Jurkat, Clone E6-1 (cell line): ENCODE measurements at places on chromosomes 12 and 14.
A peak's percentile ranks its signal among the peaks of the same experiment; 100 is the strongest.

GRCh38 chr12:54017878-54018467 lies 9.2 kb downstream of the HOXC8 start:
- DNase-seq, result peak; percentile 95

DNA sequence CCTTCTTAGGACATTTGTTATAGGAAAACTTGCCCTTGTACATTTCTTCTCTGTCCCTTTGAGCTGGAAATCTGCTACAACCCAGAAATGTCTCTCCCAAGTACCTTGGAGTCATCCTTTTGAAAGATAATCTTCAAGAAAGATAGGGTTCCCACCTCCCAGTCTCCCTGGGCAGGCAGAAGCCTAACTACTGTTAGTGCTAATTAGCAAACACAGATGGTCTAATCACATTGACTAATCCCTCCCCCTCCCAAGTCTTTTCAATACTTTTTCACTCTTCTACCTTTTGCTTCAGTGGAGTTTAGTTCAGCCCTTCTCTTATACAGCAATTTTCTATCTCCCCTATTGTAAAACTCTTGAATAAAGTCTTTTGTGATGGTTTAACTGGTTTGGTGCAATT lies 129.8 kb upstream of the PPFIA2 start:
- no peak for DNase-seq

GRCh38 chr14:99792551-99793212 lies 531 bp upstream of the EML1 start:
- no peak for DNase-seq

DNA sequence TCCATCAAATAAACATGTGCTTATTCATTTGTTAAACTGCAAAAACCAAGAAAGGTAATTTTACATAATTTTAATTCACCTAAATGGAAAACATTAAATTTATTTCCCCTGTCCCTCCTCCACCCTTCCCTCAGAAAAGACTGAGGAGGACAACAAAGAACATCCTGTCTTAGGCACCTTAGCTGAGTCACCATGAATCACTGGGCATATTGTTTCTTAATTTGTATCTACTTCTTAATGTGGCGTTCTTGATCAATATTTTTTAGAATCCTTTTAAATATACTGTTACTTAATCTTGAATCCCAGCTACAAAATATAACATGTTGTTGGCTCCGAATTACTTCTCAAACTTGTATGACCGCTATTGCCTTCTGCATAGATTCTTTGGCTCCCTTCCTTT lies 23.5 kb downstream of the SIX6 start:
- DNase-seq, result no peak

GRCh38 chr12:49832836-49833421 lies 4.7 kb upstream of the NCKAP5L start:
- no peak for DNase-seq

GRCh38 chr14:64174922-64175782 lies 119.0 kb downstream of the ESR2 start:
- no peak for DNase-seq

DNA sequence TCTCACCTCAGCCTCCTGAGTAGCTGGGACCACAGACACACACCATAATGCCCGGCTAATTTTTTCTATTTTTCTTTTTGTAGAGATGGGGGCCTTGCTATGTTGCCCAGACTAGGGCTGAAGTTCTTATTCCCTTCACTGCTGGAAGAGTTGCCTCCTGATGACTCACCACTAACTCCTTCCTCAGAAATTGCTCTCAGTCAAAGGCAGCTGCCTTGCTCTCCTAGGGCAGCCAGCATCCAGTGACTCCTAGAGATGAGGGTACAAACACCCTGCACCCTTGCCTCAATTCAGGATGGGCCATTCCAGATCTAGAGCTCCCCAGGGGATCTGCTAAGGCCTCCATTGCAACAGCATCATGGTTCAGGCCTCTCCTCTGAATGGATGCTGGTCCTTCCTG lies 54.0 kb upstream of the RASSF8 start:
- no peak for DNase-seq

GRCh38 chr12:103780093-103780440 lies 61.0 kb downstream of the NT5DC3 start:
- no peak for DNase-seq

DNA sequence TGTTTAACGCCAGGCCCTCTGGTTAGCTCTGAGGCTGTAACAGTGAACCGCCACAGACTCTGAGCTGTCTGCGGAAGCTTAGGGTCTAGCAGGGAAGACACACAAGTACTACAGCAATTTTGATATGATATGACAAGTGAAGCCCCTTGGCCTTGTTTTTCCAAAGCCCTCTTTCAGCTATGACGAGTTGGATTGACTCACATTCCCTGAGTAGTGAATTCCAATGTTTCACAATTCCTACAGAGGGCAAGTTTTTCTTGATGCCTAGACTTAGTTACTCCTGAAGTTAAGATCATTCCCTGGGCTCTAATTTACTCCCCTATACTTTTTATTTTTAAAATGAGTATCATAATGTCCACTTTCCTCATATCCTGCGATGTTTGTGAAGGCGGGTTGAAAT lies 53.3 kb upstream of the CISTR start:
- no peak for DNase-seq

DNA sequence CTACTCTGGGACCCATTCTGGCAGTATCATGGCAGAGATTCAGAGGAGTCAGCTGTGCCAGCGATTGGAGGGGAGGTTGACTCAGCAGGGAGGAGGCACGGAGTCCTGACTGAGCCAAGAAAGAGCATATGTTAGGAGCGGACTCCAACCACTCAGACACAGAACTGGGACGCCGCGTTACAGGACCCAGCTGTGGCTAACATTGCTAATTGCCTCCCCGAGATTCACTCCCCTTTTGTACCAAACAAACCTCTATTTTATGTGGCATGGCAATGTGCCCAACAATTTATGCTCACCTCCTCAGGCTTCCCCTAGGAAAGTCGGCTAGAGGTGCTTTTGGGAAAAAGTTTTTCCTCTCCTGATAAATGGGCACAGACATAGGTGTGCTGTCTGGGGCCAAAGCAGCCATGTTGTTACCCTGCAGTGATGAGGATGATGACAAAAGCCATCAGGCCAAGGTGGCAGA lies 15.2 kb upstream of the CLIP1 start:
- DNase-seq, result no peak

GRCh38 chr14:78228702-78229327 lies 58.6 kb downstream of the NRXN3 start:
- no peak for DNase-seq

GRCh38 chr14:42378274-42378673 lies 771.6 kb downstream of the LRFN5 start:
- DNase-seq, result no peak

- DNase-seq, result no peak
Measured at GRCh38 chr14:65170768-65171507, 68.6 kb upstream of the MAX start.
